ENCODE measurements at places on chromosomes 7 and 10. TPM values are rescaled to one million over a fixed set of nuclear protein-coding genes. Genes with fewer than 3 reads are reported as not detected.

PITX3 gene
- total RNA-seq = not detected

GIMAP8 gene
- total RNA-seq = 15.4 TPM

GRCh38 chr10:22086730-22087401 is 83.3 kb upstream of the DNAJC1 start:
- peak; percentile 91 for DNase-seq

DNA sequence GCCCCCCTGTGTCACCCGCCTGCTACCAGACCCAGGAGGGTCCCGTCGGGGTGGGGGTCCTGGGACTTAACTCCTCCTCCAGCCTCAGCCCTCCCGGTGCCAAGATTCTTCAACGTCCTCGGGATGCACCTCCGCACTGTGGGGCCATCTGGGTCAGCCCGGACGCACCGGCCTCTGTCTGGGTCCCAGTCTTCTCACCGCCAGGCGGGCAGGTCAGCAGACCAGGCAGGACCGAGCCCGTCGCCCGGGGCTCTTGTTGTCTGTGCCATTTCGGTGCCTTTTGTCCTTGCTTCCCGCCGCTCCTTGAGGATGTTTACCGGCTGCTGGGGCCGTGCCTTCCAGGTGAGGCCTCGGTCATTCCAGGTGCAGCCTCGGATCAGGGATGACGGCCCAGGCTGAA is 32.1 kb upstream of the PSMG3 start:
- no peak for DNase-seq

DNA sequence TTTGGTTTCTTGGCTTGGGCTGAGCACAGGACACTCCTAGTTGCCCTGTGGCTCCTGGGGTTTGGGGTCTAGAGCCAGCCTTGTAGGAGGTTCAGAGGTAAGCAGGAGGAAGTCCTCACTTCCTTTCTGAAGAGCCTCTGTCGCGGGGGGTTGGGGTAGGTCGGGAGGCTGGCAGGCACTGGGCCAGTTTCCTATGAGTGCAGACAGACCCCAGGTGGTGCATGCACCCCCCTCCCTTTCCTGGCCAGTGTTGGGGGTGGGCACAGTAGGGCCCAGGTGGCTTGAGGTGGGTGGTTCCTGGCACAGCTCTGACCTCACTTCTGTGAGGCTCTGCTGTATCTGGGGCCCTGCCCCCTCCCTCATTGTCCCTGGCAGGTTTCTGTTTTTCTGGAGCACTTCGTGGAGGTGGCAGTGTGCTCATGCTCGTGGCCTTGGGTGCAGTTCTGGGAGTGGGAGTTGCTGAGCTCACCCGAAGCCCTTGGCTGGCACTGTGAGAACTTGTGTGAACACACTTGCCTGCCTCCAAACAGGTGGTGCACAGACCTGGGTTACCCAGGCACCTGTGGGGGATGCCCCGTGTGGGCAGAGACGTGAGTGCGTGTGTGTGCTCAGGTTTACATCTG is 1.8 kb downstream of the PALD1 start:
- no peak for DNase-seq

DNA sequence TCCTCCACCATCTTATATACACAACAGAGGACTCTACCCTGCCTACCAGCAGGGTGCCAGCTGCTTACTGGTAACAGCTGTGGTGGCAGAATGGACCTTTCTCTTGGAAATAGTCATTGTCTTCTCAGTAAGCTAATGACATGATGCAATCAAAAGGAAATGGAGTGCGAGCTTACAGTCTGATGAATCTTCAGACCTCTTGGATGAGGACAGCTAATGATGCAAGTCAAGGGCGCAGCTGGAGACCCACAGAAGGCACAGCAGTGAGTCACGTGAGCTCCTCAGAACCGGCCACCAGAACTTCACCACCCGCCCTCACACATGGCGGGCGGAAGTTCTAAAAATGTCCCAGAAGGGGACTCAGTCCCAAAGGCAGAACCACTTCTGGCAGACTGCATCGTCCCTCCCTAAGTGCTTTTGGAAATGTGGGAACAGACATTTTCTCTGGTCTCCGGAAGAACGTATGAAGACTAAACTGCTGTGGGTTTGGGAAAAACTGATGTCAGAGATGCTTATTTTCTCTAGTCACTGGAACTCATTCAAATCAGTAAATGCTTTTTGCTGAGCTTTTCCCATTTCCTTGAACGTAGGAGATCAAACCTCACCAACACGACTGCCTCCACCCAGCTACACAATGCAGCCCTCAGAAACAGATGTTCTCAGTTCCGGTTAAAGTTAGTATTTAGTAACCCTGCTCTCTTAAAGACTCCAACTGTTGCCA is 96.4 kb downstream of the FAS start:
- DNase-seq = peak; percentile 85

DNA sequence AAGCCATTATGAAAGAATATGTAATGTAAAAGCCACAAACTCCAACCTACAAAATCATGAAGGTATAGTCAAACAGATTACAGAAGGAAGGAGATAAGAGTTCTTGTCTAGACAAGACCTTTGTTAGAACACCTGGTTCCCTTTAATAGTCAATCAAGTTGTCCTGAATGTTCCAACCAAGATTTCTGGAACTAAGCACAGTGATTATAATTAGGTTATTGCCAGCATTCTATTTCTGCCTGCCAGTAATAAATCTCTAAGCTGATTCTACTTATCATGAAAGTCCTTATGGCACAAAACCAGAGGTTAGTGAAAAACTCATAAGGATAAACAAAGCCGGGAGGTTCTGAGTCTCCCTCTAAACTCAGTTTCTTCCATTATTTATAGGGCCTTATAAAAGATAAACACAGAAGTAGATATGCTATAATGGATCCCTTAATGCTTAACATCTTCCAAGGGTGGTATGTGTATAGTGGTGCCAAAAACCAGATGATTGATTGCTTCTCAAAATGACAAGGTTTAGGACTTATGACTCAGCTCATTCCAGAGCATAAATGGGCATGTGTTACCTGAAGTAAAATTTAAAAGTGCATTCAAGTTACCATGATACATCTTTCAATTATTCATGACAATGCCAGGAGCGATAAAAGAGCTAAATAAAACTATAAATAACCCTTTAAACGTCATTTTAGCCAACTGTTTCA is 237.2 kb downstream of the CSTF2T start:
- DNase-seq = no peak

DNA sequence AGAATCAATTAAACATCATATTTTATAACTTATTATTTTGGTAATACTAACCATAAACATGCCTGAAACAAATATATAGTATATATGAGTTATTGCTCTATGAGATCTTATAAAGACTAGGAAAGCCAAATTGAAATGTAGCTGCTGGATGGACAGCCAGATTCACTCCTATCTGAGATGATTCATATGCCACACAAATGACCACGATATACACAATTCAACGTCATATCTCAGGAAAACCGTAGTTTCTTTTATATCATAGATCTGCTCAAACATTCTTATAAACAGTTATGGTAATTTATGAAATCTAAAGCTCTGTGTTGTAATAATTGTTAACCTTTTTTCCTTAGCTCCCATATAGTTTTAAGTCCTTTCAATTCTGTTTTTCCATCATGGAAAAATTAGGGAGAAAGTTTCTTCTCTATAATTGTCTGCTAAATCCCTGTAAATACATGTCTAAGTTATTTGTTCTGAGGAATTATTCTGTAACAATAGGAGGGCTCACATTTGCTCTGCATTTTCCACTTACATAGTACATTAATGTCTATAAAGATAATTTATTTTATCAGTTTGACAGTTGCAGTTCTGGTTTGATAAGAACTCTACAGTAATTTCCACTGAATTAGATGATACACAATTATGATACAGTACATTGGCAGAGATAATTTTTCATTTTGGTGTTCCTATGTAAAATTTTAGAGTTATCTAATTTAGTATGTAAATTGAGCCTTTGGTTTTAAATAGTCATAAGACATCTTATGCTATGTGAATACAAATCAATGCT is 42.7 kb downstream of the GNAT3 start:
- DNase-seq = no peak

Measured in posterior vena cava (tissue), 2 donors.